ENCODE measurements at places on chromosomes 6 and 20.

GRCh38 chr6:142984386-142984785 is 39.4 kb upstream of the HIVEP2 start:
- no peak for DNase-seq

- DNase-seq, result no peak
These were observed 64.4 kb downstream of the UBE2V1 start for GRCh38 chr20:50048420-50049166.

- no peak for DNase-seq
These were observed 378.0 kb upstream of the FLRT3 start for GRCh38 chr20:14715400-14715799.

GRCh38 chr6:36525346-36525745 is 21.9 kb downstream of the STK38 start:
- DNase-seq, result no peak

GRCh38 chr20:64031822-64032314 is 4.1 kb upstream of the C20orf204 start:
- no peak for DNase-seq

DNA sequence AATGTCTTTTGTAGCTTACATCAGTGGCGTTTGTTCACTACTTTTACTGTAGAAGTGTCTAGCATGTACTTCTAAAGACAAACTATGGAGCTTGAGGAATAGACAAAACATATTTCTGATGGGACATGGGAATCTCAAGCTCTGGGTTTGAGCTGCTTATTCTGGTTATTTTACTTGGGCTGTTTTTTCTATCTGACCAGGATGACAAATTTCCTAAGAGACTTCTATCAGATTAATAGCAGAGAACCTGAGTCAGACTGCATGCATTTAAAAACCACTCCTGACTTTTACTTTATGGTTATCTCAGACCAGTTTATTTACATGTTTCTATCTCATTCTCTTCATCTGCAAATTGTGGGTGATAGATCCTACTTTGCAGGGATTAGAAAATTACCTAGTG is 1282.3 kb upstream of the GJE1 start:
- no peak for DNase-seq

DNA sequence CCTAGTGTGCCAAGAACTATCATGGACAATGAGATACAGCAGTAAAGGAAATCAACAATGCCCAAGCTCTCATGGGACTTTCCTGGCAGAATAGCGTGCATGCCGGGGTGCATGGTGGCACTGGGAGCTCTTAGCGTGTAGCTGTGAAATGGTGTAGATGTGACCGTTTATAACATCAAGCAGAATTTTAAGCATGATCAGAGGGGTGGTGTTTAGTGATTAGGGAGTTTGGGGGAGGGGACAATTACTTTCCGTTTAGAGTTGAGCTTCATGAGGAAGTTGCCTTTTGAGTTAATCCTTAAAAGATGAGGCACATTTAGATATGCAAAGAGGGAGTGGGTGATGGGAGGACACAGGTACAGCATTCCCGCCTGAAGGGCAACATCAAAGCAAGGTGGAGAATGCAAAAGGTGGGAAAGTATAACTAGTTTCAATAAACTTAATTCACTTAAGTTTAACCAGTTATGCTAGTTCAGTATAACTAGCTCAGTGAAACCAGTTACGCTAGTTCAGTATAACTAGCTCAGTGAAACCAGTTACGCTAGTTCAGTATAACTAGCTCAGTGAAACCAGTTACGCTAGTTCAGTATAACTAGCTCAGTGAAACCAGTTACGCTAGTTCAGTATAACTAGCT is 661.6 kb downstream of the QKI start:
- DNase-seq, result no peak

DNA sequence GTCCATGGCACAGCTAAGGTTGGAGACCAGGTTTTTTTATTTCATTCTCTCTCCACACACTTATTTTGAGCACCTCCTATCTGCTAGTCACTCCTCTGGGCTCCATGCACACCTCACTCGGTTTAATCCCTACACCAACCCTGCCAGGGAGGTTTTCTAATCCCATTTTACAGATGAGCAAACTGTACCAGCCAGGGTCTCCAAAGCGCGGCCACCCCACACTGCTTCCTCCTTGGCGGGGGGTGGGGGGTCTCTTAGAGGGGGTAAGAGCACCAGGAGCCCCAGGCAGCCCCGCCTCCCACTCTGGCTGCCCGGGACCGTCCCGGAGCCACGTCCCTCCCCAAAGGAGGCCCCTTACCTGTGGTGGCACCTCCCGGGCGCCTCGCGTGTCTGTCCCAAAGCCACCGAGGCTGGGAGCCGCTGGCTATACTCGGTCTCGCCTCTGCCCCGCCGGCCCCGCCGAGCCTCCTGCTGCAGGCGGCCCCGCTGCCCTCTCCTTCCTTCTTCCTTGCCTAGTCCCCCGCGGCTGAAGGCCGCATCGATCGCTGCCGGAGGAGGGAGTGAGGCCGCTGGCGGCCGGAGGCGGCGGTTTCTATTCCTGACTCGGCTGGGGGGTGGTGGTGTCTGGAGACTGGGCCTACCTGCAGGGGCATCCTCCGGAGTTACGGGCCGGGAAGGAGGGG is at the start of gene KCNS1:
Gene KCNS1 (minus strand): TSS at position 565 of the 683 bp plus-strand sequence. CDS start 1,891 bp downstream, outside the sequence.
- DNase-seq, result no peak

- DNase-seq, result no peak
These were observed 3.1 kb downstream of the RAET1G start for GRCh38 chr6:149919834-149920225.

GRCh38 chr6:6657820-6658217 is 69.3 kb downstream of the LY86 start:
- no peak for DNase-seq

- DNase-seq, result no peak
These were observed 152.5 kb upstream of the GGTLC1 start for GRCh38 chr20:24141111-24141510.

DNA sequence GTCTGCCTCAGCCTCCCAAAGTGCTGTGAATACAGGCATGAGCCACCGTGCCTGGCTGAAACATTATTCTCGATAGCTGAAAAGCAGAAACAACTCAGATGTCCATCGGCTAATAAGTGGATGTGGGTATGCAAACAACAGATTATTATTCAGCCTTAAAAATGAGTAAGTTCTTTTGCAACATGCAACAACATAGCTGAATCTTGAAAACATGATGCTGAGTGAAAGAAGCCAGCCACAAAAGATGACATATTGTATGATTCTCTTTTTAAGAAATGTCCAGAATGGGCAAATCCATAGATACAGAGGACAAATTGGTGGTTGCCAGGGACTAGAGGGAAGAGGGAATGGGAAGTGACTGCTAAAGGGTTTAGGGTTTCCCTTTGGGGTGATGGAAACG is 61.7 kb downstream of the RIOK1 start:
- no peak for DNase-seq

- no peak for DNase-seq
These were observed 114.3 kb upstream of the GGTLC1 start for GRCh38 chr20:24102749-24103333.

DNA sequence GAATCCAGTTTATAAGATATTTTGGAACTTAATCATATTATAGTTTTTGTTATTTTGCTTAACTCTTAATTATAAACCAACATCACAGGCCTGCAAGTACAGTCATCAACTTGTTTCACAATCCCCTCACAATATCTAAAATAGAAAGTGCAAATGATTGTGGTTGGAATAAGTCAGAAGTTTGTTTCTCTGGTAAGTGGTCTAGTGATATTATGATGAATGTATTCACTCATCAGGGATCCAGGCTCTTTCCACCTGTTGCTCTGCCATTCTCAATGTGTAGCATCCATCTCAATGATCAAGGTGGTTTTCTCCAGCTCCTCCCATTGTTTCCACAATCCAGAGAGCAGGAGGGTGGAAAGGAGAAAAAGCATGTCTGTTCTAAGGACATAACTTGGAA is 54.2 kb downstream of the OPN5 start:
- no peak for DNase-seq
